ENCODE measurements at places on chromosomes 3 and 15.

GRCh38 chr3:115428841-115429240 lies 194.5 kb upstream of the GAP43 start:
- ATAC-seq: no peak

GRCh38 chr3:107216711-107217110 lies 160.5 kb upstream of the CCDC54 start:
- no peak for ATAC-seq

- no peak for ATAC-seq
Observed at GRCh38 chr15:52584414-52584813, 15.6 kb upstream of the ARPP19 start.

DNA sequence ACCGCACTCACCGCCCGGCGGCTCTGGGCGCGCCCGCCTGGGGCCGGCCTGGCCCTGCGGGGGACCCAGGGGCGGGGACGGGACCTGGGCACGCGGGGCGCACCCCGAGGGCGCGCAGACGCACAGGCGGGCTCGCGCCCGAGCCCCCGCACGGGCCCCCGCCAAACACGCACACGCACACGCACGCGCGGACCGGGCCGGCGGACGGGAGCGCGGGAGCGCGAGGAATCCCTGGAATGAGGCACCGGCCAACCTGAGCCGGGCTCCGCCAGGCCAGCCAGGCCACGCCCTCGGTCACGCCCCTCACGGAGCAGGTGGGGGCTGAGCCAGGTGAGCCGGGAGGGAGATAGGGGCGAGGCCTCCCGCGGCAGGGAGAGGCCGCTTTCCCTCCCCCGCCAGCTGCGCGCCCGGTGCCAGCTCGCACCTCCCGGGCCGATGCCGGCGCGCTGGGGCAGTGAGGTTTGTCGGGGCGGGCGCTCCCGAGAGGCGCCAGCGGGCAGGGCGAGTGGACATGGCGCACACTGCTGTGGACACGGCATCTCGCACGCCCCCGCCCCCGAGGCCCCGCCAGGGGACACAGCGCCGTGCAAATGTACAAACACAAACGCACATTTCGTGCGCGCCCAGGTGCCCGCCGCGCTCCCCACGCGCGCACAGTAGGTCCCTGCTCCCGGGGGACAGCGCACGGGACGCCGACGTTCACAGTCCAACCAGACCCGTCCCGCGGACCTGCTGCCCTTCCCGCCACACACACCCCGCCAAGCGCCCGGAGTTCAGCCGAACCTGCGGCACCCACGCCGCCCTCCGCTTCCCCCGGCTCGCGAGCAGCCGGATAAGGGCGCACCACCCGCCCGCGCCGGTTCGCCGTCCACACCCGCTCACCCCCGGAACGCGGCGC lies 75.9 kb upstream of the VGLL4 start:
- peak; percentile 65 for ATAC-seq

DNA sequence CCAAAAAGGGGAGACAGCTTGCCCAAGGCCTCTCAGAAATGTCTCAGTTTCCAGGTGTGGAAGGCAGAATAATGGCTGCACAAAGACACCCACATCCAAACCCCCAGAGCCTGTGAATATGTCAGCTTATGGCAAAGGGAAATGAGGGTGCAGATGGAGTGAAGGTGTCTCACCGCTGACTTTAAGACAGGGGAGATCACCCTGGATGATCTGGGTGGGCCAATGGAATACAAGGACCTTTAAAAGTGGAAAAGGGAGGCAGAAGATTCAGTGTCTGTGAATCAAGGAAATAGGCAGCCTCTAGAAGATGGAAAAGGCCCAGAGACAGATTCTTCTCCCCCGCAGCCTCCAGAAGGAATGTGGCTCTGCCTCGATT lies 48.8 kb upstream of the ATP2B2 start:
- no peak for ATAC-seq

DNA sequence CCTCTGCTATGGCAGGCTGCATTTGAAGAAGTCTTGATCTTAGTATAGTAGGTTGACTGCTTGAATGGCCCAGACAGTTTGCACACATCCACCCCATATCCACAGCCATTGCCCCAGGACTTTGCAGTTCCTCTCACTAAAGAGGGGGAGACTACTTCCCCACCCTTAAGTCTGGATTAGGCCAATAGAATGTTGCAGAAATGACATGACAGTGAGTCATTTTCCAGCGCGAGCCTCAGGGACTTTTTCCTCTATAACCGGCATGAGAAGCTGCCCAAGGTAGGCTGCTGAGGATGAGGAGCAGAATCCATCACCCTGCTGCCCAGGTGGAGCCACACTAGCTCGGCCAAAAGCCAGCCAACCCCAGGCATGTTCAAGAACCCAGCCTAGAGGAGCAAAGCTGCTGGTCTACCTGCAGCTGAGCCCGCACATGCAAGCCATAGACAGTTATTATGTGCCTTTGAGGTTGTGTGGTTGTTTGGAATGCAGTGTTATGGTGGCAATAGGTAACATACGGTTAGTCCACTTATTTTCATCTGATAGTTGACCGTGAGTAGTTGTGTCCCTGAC lies 113.9 kb downstream of the TLE3 start:
- no peak for ATAC-seq

DNA sequence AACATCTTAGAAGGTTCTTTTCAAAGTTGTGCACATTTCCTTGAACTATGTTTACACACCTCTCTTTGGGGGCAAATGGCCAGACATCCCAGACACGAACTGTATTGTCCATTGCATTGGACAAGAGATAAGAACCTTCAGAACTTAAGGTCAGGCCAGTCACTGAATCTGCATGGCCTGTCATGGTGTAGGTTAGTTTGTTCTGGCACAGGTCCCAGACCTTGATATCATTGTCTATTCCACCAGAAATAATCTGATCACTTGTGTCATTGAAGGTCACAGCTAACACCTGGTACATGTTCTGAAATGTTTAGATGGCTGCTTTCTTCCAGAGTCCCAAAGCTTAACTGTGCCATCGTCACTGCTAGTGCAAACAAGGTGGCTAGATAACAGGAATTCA lies 55.7 kb downstream of the KCNAB1 start:
- no peak for ATAC-seq

DNA sequence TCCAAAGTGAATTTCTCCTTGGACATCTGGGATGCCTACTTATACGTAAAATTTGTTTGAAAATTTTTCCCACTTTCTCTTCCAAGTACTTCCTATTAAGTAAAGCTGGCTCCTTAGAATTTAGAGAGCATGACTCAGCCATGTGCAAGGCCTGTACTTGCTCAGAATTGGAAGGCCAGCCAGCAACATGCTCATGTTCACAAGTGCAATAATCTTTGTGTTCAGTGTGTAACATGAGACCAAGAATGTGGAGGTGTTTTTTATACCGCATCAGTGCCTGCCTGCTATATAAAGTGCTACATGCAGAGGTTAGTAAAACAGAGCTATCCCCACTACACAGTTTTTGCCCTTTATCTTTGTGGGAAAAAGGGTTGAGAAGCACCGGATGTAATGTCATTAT lies 151.9 kb upstream of the FEZF2 start:
- ATAC-seq: no peak

DNA sequence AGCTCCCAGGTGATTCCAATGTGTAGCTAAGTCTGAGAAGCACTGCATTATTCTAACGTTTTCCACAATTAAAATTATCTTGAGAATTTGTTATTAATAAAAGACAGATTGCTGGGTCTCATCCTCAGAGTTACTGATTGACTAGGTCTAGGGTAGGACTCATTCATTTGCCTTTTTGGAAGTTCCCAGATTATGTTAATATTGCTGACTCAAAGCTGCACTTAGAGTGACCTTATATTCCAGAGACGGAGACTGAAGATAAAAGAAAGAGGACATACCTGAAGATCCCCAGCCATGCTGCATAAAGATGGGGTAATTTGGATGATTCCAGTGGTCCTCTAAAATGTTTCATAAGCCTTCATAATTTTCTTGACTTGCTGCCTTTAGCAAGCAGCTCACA lies 81.8 kb downstream of the PLSCR2 start:
- ATAC-seq: no peak

- ATAC-seq: no peak
Observed at GRCh38 chr15:93900476-93901400, 330.6 kb upstream of the MCTP2 start.

DNA sequence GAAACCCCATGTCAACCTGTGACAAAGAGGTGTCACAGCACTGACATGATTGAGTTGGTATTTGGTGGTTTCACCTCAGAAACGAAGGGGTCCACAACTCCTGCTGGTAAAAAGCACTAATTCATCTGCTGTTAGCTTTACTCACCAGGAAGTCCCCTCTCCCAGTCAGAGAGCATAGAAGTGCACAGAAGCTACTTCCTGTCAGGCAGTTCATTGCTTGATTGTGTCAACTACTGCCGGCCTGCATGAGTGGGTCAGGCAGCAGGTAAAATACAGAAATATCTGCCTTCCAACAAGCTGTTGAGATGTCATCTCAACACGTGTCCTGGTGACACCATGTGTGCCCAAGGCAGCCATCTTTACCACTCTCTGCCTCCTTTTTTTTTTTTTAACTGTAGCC lies 596.6 kb upstream of the NR2F2 start:
- peak; percentile 56 for ATAC-seq

DNA sequence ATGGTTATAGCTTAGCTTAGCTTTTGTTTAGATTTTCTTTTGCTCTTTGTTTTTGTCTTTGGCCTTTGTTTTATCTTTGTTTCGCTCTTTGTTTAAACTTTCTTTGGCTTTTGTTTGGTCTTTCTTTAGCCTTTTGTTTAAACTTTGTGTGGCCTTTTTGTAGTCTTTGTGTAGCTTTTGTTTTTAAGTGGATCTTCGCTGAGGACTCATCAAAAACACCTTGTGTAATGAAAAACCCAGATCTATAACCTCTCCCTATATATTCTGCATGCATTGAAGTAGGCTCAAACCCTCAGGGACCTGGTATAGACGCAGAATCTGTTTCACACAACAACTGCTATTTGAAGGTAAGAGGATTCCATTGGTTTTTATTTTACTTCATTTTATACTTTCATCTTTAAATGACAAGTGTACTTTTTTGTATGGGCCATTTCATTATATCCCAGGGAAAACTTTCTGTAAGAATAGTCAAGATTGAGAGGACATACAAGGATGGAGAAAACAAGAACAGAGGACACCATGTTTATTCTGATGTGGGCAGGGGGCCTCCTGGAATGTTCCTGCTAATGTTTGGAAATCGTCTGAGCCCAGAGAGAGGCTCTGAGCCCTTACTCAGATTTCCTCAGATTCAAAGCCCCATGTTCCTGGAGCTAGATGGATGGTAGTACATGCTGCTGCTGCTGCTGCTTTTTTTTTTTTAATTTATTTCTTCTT lies at the start of gene MOBP:
Gene MOBP, plus strand, starts transcription at position 287 of the 714 bp plus-strand sequence. CDS start 34,390 bp downstream, outside the sequence.
- ATAC-seq: no peak

- no peak for ATAC-seq
Observed at GRCh38 chr3:30578986-30579579, 27.3 kb upstream of the TGFBR2 start.

DNA sequence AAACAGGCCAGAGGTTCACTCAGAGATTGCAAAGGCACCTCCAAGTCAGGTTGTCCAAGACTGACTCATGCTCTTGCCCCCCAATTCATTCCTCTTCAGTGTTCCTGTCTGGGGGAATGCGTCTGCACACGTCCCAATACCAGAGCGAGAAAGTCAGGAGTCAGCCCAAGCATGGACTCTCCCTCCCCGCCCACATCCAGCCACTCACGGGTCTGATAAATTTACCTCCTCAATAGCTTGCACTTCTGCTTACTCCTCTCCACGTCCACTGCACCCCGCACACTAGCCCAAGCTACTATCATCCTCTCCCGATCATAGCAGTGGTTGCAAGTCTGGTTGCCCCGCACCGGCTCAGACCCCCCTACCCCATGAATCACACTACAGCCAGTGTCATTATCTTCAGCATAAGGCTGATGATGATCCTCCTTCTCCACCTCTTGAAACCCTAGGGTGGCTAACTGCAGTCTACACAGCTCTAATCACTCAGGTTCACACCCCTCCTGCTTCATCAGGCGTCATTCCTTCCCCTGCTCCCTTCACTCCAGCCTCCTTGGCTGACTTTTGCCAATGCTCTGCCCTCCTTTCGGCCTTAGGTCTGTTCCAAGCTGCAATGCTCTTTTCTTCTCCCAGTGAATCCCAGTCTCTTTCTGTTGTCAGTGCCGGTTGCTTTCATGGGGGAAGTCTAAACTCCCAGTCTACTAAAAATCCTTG lies 27.6 kb upstream of the MYO1E start:
- no peak for ATAC-seq

- ATAC-seq: peak; percentile 35
Observed at GRCh38 chr3:50652709-50653108, 22.0 kb upstream of the DOCK3 start.

DNA sequence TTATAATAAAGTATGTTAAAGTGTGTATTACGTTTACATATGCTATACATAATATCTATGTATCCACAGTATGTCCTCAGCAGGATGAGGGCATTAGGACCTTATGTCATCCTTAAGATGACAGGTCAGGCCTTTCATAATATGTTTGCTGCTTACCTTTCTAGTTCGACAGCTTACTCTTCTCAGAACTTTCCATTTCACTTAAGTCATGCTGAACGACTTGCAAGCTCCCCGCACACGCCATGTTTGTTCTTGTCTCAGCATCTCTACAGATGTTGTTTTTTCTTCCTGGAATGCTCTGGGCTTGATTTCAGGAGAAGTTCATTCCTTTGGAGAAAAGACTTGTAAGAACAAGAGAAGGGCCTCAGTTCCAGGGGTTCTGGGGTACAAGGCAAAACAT lies 36.0 kb upstream of the PPARG start:
- ATAC-seq: no peak

- no peak for ATAC-seq
Observed at GRCh38 chr15:52039925-52040781, 21.1 kb downstream of the MAPK6 start.

- ATAC-seq: no peak
Observed at GRCh38 chr3:150013801-150014200, 43.1 kb upstream of the PFN2 start.

GRCh38 chr3:71629711-71630110 lies 46.2 kb upstream of the FOXP1 start:
- ATAC-seq: no peak

DNA sequence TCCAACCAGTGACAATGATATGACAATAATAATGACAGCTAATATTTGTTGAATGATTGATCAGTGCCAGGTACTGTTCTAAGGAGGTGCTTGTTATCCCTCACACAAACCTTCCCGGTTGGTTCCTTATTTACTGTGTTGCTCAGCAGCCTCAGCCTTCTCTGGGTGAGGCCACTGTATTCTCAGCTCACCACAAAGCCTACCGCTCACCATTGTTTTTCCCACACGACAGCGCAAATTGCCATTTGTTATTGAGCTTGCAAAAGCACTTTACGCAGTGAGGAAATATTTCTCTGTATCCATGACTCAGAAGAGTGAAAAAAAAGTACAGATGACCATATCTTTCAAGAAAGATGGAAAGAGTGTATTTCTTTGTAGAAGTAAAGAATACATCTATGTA lies 49.5 kb upstream of the PDZRN3 start:
- no peak for ATAC-seq

DNA sequence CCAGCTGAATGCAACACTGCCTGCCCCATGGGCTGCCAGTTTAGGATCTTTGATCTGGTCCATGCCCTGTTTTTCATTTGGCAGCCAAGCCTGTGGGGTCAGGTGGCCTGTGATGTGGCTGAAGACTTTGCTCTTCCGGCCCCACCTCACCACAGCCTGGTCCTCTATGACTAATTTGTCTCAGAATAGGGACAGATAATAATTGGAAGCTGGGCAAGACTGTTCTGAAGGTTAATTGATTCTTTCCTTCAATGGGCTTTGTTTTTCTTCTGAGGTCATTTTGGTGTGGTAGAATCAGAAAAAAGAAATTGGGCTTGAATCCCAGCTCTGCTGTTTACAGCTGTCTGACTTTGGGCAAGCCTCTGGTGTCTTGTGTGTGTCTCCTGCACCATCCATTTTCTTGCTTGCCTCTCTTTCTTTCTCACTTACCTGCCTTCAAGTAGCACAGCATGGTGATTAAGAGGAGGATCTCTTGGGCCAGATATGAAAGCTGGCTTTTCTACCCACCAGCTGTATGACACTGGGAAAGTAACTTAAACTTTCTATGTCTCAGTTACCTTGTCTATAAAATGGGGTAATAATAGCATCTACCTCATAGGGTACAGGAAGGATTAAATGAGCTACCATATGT lies 24.2 kb downstream of the ABHD2 start:
- ATAC-seq: peak; percentile 49
